ENCODE measurements at places on chromosomes 4 and X. TPM values are rescaled to one million over a fixed set of nuclear protein-coding genes. Genes with fewer than 3 reads are reported as not detected.

Gene ANXA10
- total RNA-seq: 4.1 TPM

Gene RTL9
- 0.05 TPM for total RNA-seq

Gene NPY2R
- total RNA-seq: 0.02 TPM

Gene RASSF6
- total RNA-seq: 0.98 TPM

Gene KLB
- total RNA-seq: 0.08 TPM

Gene COX7B2
- not detected for total RNA-seq

Gene ZMAT1
- 0.08 TPM for total RNA-seq

Gene PNCK
- total RNA-seq: 0.37 TPM

Gene AR
- total RNA-seq: 3.1 TPM

Gene GAGE12C
- not detected for total RNA-seq

Gene PABPC5
- not detected for total RNA-seq

Gene MTTP
- total RNA-seq: not detected

Gene CCSER1
- total RNA-seq: not detected

Gene DCAF8L2
- total RNA-seq: not detected

Gene HMX1
- 0.10 TPM for total RNA-seq

Gene VCX
- total RNA-seq: not detected

Gene MAGEC3
- total RNA-seq: not detected

Gene LEF1
- total RNA-seq: 0.17 TPM

Gene SLC6A14
- not detected for total RNA-seq

Gene SLC16A2
- 24.3 TPM for total RNA-seq

Gene FSTL5
- 0.05 TPM for total RNA-seq

Gene GLRA3
- total RNA-seq: not detected

Gene FAM9C
- total RNA-seq: not detected

Gene TBC1D9
- total RNA-seq: 6.5 TPM

Gene RHOXF1
- not detected for total RNA-seq

Gene AFP
- 2.2 TPM for total RNA-seq

Gene ASB9
- total RNA-seq: 21.2 TPM

Gene SLC39A8
- total RNA-seq: 10.5 TPM

Gene CENPVL2
- total RNA-seq: not detected

Gene DRP2
- total RNA-seq: 0.18 TPM

Gene RAB33A
- 0.20 TPM for total RNA-seq

Gene UGT8
- total RNA-seq: 0.17 TPM

Gene RBMX
- 217 TPM for total RNA-seq

Gene LDB2
- total RNA-seq: not detected

Gene ZNF185
- 7.2 TPM for total RNA-seq

Gene PNMA5
- total RNA-seq: not detected

Gene NOX1
- not detected for total RNA-seq

Gene SCML1
- total RNA-seq: 6.2 TPM

Gene RBM3
- total RNA-seq: 328 TPM

Gene NDST4
- not detected for total RNA-seq

Gene MAGEH1
- 6.9 TPM for total RNA-seq

Gene SATL1
- total RNA-seq: not detected

Gene HNRNPH2
- 59.7 TPM for total RNA-seq

Gene TMSB15C
- 0.27 TPM for total RNA-seq

Gene PRR32
- total RNA-seq: not detected

Gene XG
- total RNA-seq: 0.07 TPM

Data from A549 treated with CORT108297 at 1 μM for 4 hours (cell line).